Effector memory CD4-positive, alpha-beta T cell (primary cell): ENCODE measurements at places on chromosomes 5 and 9.

DNA sequence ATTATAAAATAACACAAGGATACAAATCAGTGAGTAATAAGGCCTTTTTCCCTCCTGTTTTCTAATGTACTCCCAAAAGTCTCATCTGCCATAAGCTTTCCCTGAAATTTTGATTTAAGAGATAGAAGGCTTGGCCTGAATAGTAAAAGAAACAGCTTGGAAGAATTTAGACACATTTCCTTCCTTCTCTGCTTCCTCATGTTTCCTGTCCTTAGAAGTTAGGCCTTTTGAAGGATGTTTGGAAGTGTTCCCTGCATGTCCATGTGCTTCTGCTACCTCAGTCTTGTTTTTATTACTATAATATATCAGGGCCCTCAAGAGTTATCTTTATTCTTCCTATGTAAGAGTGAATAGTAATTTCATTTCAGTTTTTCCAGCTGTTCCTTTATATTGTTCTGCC is 242.7 kb downstream of the DEPDC1B start:
- no peak for DNase-seq

GRCh38 chr5:151008906-151009305 is 11.5 kb upstream of the GPX3 start:
- DNase-seq, result no peak

GRCh38 chr5:2272039-2272438 is 389.3 kb upstream of the IRX4 start:
- DNase-seq, result no peak

DNA sequence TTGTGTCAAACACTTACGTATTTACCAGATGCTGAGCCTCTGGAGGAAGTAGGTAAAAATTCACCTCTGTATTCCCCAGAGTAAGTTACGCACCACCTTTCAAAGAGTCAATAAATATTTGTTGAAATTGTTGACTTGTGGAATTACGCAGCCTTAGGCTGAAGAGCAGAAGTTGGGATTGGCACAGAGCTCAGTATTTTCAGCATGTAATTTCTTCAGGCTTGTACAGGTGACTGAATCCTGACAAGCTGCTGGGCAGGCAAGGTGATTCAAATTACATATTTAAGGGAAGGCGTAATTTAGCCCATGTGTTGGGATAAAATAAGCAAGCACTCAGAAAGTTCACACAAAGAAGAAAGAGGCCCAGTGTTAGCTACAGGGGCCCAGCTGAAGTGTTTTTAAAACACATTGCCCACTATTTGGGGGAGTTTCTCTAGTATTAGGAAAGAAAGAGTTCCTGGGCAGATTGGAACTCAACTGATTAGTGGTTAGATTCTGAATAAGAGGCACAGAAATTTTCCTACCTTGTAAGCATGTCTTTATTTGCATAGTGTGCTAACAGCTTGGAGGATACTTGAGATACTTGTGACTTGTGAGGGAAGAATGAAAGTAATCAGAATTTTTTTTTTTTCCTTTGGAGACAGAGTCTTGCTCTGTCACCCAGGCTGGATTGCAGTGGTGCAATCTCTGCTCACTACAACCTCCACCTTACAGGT is 165.3 kb upstream of the FBXL7 start:
- DNase-seq, result no peak

GRCh38 chr9:69745716-69746437 is 13.9 kb downstream of the PTAR1 start:
- no peak for DNase-seq

- DNase-seq, result no peak
These were observed 170.4 kb upstream of the COX7C start for GRCh38 chr5:86447362-86447761.

DNA sequence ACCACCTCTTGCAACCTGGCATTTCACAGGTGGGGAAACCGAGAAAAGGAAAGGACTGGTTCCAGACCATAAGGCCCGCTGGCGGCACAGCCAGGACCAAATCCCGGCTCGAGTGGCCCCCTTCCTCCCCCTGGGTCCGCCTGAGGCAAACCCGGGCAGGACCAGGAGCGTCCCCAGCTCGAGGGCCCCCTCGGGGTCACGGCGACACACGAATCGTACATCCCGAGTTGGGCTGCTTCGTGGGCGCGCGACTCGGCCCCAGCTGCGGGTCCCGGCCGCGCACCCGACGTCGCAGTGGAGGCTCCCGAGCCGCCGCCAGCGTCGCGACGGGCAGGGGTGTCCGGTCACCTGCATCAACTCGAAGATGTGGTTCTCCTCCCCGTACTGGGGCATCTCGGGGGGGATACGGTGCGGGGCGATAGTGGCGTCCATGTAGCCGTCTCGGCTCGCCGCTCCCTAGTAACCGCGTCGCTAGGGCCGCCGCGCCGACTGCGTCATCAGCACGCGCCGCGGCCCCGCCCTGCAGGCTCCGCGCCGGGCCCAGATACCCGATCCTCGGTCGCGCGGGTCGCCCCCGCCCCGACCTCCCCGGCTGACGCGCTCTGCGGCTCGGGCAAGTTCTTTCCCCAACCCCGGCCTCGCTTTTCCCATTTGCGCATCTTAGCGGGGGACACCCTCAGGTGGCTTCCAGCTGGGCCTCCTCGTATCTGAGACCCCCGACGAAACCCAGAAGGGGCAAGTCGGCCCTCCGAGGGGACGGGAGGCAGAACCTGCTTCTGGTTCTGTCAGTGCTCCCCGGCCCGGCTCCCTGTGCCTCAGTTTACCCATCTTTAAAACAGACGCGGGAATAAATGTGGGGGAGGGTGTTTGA is at the start of gene AK8:
TSS of gene AK8 (minus strand) at position 461 of the 871 bp plus-strand sequence. CDS start at position 432, 29 bp downstream.
- peak; percentile 66 for DNase-seq

GRCh38 chr5:36237751-36238150 is 4.0 kb downstream of the NADK2 start:
- no peak for DNase-seq

GRCh38 chr9:96020300-96020791 is 144.9 kb downstream of the ERCC6L2 start:
- no peak for DNase-seq

DNA sequence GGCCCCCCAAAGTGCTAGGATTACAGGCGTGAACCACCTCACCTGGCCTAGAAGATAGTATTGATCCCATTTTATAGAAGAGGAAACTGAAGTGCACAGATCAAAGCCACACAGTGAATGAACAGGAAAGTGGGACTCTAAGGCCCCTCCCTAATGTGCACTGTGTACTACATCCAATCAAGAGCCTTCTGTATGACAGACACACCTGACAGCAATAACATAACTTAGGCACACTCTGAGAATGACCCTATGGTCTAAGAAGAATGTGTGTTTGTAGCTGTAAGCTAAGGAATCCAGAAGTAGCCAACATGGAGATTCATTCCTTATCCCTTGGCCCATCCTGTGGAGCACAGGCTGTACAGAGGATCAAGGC is 271.2 kb downstream of the SMARCA2 start:
- DNase-seq, result no peak

DNA sequence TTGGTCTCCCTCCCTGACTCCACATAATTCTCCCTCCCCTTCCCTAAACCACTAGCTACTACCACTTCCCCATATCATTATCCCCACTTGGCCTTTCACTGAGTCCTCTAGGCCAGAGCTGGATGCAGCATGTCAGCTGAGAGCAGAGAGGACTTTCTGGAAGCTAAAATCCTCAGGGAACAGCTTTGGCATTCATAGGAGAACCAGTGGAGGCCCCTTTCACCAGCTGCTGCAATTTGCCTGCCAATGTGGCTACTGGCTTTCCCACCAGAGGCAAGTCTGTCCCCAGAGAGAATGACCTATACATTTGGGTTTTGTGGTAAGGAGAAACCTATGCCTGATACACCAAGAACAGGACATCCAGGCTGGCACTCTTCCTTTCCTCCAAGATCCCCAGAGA is 14.4 kb downstream of the FAM219A start:
- no peak for DNase-seq

DNA sequence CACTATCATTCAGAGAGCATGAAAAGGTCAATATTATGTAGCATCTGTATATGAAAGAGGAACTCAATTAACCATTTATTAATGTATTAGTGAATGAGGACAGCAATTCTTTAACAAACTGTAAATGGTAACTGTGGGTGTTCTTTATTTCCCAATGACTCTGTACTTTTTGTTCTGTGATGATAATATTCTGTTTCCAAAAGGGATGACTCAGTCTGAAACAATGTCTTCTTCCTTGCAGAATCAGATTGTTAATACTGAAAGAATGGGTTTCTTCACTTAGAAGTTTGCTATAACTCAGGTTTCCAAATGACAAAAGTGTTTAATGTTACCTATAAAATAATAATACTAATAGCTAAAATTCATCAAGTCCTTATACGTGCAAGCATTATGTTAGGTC is 1518.7 kb upstream of the WWC1 start:
- DNase-seq, result no peak

- DNase-seq, result no peak
These were observed 549.0 kb upstream of the NUDT12 start for GRCh38 chr5:104111632-104112031.

GRCh38 chr5:9558319-9558965 is 12.6 kb upstream of the SEMA5A start:
- DNase-seq, result no peak

DNA sequence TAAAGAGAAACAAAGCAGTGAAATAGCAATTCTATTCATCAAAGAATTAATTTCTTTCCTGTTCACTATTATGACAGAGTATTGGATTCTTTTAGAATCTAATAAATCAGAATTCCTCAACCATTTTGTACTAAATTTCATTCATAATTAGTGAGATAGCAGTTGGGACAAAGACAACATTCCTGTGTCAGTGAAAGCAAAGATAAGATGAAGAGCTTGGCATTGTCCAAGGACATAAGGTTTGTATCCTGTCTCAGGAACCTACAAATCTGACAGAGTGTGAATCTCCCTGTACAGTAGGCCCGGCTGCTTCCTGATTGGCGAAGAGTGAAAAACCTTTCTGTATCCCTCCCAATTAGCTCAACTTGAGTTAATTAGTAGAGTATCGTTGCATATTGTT is 349.1 kb downstream of the ISL1 start:
- DNase-seq, result no peak

GRCh38 chr5:158998793-158999325 is 100.9 kb downstream of the EBF1 start:
- no peak for DNase-seq

DNA sequence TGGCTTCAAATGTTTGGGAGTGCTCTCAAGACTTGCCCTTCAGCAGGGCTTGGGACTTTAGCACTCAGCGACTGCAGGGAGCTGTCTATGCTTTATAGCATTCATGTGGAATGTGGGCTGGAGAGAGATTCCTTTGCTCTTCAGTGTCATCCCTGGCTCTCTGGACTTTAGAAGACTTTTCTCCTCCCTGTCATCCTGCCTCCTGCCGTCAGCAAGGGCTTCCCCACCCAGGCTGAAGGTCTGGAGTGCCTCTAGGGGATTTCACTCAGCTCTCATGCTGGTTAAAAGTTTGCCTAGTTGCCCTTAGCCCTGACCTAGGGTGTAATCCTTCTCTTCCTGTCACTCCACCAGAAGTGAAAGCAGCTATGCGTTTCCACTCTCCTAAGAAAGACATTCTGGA is 210.9 kb downstream of the FRMD3 start:
- DNase-seq, result no peak

- no peak for DNase-seq
These were observed 6.8 kb upstream of the TCOF1 start for GRCh38 chr5:150350524-150351344.

DNA sequence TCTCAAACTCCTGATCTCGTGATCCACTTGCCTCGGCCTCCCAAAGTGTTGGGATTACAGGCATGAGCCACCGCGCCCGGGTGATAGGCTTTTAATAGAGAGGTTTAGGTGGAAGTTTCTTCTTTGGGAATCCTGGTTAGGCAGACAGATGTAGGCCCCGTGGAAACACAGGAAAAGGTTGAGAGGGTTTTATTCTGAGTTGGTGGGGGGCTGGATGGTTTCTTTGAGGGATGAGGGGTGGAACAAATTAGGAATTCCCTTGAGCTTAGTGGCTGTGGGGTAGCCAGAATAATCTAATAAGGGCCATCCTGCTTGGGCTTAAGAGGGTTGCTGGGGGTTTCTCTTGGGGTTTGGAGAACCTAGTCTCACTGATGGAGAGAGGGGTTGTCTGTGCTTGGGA is 30.4 kb downstream of the C9orf50 start:
- DNase-seq, result no peak

- DNase-seq, result no peak
These were observed 1349.5 kb downstream of the EFNA5 start for GRCh38 chr5:106321242-106321641.

- DNase-seq, result peak; percentile 13
These were observed 3.9 kb downstream of the SETX start for GRCh38 chr9:132350861-132351315.

DNA sequence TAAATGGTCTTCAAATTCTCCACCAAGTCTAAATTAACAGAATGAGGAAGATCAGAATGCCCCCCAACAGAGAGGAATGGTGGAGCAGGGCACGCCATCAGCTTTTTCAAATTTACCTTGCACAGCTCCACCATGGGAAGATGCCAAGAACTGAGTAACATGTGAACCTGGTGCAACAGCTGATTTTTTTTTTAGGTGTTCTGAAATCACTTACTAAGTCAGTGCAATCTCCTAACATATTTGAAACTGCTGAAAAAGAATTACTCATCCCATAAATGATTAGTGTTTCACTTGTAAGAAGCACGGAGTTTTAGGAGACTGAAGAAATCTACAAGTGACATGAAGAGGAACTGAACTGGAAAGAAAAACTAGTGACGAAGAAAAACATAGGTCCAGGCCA is 5.1 kb downstream of the TMEM245 start:
- no peak for DNase-seq

DNA sequence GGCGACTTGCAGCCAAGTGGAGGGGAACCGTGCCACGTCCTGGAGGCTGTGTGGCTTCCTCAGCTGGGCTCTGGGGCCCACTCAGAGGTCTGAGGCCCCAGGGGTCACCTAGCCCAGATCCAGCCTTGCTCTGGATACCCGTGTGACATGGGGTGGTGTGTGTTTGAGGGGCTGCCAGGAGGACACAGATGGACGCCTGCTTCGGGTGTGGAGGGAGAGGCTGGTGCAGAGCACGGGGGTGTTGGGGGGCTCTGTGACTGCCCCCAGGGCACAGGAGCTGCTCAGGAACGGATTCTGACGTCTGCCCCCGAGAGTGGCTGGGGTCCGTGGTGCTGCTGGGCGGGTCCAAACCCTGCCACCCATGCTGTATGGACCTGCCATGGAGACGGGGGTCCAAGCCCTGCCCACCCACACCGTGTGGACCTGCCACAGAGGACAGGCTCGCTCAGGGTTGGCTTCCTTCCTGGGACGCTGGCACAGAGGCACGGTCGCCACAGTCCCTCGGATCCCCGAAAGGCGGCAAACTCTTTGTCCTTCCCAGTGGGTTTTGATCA is 10.5 kb downstream of the INPP5E start:
- no peak for DNase-seq

DNA sequence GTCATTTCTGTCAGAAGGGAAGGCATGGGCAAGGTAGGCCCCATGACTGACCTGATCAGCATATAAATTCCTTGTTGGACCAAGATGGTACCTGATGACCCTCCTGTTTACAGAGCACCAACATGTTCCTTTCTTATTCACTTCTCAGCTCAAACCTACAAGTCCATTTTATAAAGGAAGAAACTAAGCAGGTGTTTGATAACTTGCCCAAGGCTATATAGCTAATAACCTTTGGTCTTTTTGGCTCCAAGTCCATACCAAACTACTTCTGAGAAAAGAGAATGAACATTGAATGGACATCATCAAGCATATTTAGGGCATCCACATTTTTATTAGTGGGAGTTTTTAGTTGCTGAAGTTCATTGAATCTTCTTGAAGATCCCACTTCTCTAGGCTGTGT is 125.2 kb downstream of the GALNT10 start:
- DNase-seq, result no peak

GRCh38 chr5:128258372-128258771 is 174.8 kb downstream of the SLC12A2 start:
- DNase-seq, result no peak

GRCh38 chr9:2247340-2247739 is 232.2 kb downstream of the SMARCA2 start:
- DNase-seq, result no peak

- no peak for DNase-seq
These were observed 13.4 kb upstream of the RAD23B start for GRCh38 chr9:107269681-107270080.
